ENCODE measurements at places on chromosomes 13 and 19. TPM values are rescaled to one million over a fixed set of nuclear protein-coding genes. Genes with fewer than 3 reads are reported as not detected.

KCNN4 gene
- total RNA-seq, result 4.5 TPM

TRPC4 gene
- total RNA-seq, result 59.2 TPM

HCN2 gene
- 1.1 TPM for total RNA-seq

CYP2F1 gene
- under 0.01 TPM for total RNA-seq

ZSCAN22 gene
- total RNA-seq, result 2.3 TPM

MEIS3 gene
- 24.3 TPM for total RNA-seq

ESD gene
- 98.9 TPM for total RNA-seq

PDE4C gene
- 4.2 TPM for total RNA-seq

SIGLEC10 gene
- not detected for total RNA-seq

IZUMO2 gene
- not detected for total RNA-seq

CRLF1 gene
- total RNA-seq, result 19.7 TPM

NOVA2 gene
- under 0.01 TPM for total RNA-seq

CLDN10 gene
- 0.28 TPM for total RNA-seq

CPB2 gene
- not detected for total RNA-seq

TEX101 gene
- total RNA-seq, result not detected

SLC6A16 gene
- 0.38 TPM for total RNA-seq

PGLYRP1 gene
- total RNA-seq, result not detected

RFPL4AL1 gene
- under 0.01 TPM for total RNA-seq

LILRA1 gene
- total RNA-seq, result not detected

TMPRSS9 gene
- total RNA-seq, result under 0.01 TPM

DCLK1 gene
- 2.1 TPM for total RNA-seq

FGF21 gene
- total RNA-seq, result not detected

ZNF30 gene
- 3.1 TPM for total RNA-seq

NLRP4 gene
- total RNA-seq, result not detected

COL4A1 gene
- total RNA-seq, result 1,363 TPM

IQCN gene
- total RNA-seq, result 0.19 TPM

ING1 gene
- 11.6 TPM for total RNA-seq

KLHL26 gene
- total RNA-seq, result 4.0 TPM

Data from regular cardiac myocyte (primary cell).